ENCODE measurements at places on chromosomes 11 and 22.
A peak's percentile ranks its signal among the peaks of the same experiment; 100 is the strongest.

GRCh38 chr11:64848826-64849597 lies 4.6 kb upstream of the CDC42BPG start:
- DNase-seq = no peak

DNA sequence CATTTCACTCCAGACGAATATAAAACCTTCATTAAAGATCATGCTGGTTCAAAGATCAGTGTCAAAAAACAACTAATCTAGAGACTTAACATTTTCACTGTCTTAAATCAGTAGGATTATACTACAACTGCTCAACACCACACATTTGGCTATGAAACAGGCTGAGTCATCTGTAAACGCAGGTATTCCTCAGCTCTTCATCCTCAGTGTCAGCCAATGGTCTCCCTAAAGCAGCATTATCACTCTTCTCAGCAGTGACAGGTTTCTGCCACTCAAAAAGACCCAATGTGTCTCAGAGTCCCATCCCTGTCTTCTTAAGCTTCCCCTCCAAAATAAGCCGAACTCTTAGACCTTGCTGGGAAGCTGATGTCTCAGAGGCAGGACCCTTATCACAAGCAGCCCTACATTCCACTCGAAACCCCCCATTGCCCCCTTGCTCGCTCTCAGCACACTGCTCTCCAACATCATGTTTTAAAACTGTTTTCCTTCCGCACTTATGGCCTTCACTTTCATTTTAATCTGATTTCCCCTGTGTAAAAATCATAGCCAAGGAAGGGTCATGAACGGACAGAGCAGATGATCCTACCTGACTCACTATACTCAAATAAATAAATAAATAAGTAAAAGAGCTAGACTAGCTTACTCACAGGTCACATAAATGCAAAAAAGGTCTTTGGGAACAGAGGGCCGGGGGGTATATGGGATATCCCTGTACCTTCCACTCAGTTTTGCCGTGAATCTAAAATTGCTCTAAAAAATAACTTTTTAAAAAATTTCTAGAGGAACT lies 23.0 kb downstream of the CDON start:
- DNase-seq = no peak

- DNase-seq = no peak
Measured at GRCh38 chr11:23903044-23903704, 593.7 kb upstream of the LUZP2 start.

GRCh38 chr11:76041208-76041607 lies 165.1 kb downstream of the WNT11 start:
- no peak for DNase-seq

DNA sequence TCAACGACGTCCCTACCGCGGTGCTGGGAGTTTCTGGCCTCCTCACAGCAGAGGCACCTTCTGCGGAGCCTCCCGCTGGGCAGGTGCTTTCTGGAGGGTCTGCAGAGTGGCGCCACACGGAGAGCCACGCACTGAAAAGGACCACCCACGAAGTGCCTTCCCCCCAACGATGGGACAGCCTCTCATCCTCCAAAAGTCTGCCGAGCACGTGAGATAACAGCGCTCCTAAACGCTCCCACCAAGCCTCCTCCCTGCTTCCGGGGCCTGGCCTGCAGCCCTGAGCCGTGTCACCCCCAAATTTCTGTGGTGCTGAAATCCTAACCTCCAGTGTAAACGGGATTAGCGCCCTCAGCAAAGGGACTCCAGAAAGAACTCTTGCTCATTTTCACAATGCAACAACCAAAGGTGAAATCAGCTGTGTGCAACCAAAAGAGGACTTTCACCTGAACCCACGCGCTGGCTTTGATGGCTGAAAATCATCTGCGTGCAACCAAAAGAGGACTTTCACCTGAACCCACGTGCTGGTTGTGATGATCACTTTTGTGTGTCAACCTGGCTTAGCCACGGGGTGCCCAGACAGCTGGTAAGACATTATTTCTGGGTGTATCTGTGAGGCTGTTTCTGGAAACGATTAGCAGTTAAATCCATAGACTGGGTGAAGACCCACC lies 924.6 kb downstream of the BRD1 start:
- DNase-seq = no peak

DNA sequence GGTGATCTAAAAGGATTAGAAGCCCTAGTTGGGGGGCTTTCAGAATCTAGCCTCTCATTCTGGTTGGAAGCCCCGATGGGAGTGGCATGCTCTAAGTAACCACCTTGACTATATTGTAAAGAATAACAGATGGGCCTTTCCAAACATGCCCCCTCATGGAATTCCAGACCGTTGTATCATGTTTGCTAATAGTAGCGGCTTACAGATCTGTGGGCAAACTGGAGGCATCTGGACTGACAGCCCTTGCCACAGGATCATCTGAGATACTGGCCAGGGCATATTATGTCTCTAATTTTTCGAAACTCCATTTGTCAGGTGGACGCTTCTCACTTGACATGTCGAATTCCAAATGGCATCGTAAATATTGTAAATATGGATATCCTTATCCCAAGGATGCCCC lies 10.5 kb downstream of the APIP start:
- DNase-seq = no peak

GRCh38 chr11:1230456-1231395 lies 7.9 kb downstream of the MUC5B start:
- DNase-seq = no peak

DNA sequence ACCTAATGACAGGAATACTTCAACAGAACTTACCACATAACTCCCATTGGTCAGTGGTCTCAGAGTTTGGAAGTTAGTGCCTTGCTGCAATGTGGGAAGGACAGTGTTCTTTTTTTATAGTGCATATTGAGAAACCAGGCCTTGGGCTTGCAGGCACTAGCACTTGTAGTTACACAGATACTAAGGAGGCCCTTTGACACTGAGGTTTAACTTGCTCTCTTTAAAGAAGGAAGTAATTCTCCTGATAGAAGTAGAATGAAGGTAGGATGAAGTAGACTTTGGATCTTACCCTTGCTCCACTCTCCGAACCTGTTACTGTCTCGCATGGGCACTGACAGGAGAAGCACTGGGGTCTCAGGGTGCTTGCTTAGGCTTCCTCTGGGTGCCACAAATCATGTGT lies 31.0 kb upstream of the ST14 start:
- DNase-seq = no peak

DNA sequence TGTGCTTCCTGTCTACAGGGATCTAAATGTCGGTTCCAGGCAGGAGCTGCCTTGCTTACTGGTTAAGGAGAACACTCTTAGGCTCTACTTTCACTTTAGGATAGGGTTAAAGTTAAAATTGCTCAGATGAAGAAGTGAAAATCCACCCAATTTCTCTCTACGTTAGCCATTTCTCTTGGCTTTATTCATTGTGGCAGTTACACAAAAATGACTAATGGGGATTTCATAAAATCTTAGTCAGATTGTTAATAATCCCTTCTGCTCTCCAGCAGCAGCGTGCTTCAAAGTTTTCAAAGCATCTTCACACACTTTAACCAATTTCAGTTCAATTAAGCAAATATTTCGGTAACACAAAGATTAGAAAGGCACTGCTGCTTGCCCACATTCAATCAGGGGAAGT lies 58.4 kb upstream of the RCN1 start:
- DNase-seq = no peak

DNA sequence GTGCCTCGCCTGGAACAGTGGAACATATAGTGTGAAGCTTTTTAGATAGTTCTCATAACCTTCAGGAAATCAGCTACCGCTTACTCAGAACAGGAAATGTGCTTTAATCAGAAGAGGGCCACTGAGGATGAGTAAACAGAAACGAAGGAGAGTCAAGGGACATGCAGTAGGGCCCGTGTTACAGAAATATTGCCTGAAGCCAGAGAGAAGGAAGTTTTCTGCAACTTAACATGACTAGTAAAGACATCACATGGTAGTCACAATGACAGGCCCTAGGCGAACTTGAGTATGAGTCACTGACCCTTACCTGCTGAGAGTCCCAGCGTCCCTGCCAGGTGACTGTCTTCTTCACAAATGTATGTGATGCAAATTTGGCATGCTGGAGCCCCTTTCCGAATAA lies 39.4 kb downstream of the CARD18 start:
- DNase-seq = no peak

DNA sequence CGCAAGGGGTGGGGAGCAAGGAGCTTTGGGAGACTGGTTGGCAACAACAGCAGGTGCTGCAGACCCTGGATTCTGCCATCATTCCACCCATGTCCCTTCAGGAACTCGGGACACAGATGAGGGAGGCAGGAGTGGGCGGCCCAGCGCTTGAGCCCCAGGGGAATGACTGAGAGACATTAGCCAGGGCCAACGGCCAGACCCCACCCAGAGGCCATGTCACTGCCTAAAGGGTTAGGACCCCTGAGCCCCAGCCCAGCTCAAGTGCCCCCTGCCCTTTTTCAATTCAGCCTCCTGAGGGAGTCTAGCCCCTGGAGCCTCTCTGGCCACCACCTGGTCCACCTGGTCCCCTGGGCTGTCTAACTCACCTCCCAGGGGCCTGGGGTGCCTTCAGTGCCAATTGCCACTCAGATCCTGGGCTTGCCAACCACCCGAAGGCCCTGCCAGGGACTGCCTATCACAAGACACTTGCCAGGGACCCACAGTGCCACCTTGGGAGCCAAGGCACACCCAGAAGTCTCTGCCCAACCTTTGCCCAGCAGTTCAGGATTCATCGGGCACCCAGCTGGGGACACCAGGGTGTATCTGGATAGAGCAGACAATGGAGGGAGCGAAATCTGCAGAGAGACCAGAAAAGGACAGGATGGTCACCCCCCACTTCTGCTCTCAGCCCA lies 16.6 kb downstream of the MFNG start:
- DNase-seq = no peak

DNA sequence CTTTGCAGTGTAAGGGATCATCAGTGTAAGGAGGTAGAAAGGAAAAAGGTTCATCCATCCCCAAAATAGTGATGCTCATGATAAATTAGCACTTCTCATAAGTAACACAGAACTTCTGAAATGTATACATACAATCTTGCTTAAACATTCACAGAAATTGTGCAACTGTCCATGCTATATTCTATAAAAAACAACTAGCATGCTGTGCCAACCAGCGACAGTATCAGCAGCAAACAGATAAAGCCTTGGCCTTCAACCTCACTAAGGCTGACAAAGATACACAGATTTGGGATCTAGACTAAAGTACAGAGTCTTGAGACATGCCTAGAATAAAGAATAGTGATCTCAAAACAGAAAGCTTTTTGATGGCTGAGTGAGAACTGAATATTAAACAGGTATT lies 74.1 kb upstream of the CHRM4 start:
- no peak for DNase-seq

DNA sequence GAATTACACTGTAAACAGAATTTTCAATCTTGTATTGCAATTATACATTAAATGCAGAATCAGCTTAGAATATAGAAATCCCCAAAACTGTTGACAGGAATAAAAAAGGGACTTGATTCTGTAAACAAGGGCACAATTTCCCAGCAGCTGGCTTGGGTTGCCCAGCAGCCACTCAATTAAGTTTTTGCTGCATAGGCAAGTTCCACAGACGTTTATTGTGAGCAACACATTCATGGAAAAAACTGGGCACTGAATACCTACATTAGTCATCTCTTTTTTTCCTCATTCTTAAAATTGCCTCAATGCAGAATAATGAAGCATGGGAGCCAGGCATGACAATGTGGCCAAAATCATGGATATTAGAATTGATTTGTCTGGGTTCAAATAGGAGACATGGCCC lies 421.8 kb upstream of the ANO5 start:
- peak; percentile 36 for DNase-seq

DNA sequence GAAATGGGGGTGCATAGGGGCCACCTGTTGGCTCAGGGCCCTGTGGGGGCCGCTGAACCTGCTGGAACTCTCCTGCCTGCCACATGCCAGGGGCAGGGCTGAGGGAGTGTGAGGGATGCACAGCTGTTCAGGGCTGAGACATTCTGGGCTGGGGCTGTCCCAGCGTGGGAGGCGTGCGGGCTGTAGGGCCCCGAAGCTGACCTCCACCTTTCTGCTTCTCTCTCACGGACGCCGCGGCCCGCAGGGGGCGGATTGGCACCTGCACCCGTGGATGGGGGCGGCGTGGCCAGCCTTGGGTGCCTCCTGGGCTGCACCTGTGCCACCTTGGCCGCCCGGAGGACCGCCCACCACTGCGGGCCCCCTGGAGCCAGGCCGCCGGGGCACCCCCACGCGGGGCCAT lies 4.1 kb downstream of the CCDC188 start:
- no peak for DNase-seq

DNA sequence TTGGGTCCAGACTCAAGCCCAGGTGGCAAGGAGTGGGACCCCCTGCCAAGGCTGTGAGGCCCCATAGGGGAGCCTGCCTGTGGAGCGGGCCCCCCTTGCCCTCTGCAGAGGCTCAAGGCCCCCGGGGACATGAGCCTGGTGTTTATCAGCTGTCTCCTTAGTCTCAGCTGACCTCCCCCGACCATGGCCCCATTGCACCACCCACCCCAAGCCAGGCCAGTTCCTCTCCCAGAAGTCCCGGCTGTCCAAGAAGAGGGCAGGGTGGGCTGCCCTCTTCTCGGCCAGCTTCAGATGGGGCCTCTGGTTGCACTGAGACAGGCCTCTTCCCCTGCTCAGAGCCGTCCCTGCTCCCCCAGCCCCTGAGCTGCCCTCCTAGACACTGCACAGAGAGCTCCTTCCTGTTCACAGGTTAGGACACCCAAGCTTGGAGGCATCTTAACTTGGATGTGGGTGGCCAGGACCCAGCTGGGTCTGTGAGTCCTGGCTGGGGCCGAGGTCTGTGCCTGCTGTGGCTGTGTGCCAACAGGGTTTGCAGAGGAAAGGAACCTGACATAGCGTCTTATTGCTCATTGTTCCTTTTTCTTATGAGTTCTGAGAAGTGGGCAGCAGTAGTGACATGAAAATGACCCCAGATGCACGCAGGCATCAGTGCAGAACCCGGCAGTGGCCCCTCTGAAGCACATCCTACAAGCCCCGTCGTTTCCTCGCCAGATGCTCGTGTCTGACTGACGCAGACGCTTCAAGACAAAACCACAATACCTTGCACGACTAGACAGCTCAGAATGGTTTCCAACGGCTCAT lies 5.4 kb downstream of the TRABD start:
- DNase-seq = no peak

GRCh38 chr22:49966774-49967705 lies 6.5 kb downstream of the PIM3 start:
- DNase-seq = no peak

GRCh38 chr11:106467501-106467900 lies 390.0 kb downstream of the AASDHPPT start:
- DNase-seq = no peak

- DNase-seq = no peak
Measured at GRCh38 chr11:83061883-83062282, 9.8 kb downstream of the RAB30 start.
